ENCODE measurements at places on chromosomes 1 and 21.

DNA sequence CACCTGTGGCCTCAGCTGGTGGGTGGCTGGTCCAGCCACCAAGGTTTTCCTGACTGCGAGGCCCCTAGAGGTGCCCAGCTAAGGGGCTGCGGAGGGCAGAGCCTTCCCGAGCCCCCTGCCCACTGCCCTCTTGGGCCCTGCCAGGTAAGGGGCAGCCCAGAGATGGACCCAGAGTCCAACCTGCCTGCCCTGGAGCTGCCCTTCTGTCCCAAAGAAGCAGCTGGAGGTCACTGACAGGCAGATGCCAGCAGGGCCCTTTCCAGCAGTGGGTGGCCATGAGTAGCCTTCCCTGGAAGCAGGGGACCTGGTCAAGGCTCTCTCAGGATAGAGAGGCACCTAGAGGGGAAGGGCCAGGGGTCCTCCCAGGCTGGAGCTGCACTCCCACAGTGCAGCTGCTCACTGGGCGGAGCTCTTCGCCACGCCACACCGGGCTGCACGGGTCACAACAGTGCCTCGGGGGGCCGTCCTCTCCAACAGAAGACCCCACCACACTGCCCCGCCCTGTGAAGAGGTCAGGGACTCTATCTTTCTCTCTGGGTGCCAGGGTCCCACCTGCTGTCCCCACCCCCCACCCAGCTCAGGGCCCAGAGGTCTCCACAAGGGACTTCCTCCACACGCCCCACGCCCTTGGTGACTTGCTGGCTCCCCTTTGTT, 10.9 kb upstream of the GNB1 start:
- DNase-seq = no peak

DNA sequence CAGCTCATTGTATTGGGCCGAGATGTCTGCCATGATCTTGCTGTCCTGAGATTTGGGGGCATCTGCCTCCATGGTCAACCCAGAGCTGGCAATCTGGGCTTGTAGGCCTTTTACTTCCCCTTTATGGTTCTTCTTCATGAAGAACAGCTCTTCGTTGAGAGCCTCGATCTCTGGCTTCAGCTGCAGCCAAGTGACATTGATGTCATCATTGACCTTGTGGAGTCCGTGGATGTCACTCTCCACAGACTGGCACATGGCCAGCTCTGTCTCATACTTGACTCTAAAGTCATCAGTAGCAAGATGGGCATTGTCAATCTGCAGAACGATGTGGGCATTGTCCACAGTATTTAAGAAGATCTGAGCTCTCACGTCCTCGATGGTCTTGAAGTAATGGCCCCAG, 29.2 kb downstream of the RAP1A start:
- DNase-seq = no peak

DNA sequence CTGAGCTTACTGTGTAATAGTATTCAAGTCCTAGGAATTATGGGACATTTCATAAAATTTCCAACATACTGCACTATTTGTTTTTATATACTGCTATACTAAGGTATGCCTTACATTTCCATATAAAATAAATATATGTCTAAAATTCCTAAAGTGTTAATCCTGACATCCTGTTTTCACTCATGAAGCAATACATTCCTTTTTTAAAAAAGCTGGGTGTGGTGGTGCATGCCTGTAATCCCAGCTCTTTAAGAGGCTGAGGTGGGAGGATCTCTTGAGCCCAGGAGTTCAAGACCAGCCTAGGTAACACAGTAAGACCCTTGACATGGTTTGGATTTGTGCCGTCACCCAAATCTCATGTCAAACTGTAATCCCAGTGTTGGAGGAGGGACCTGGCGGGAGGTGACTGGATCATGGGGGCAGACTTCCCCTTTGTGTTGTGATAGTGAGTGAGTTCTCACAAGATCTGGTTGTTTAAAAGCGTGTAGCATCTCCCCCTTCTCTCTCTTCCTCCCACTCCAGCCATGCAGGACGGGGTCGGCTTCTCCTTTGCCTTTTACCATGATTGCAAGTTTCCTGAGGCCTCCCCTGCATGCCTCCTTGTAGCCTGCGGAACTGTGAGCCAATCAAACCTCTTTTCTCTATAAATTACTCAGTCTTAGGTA, 5.8 kb downstream of the CDC42BPA start:
- no peak for DNase-seq

- peak; percentile 52 for DNase-seq
These were observed 1.2 kb downstream of the SCAF4 start for GRCh38 chr21:31730712-31731055.

- peak; percentile 70 for DNase-seq
These were observed 7.0 kb upstream of the HEYL start for GRCh38 chr1:39646232-39647081.

DNA sequence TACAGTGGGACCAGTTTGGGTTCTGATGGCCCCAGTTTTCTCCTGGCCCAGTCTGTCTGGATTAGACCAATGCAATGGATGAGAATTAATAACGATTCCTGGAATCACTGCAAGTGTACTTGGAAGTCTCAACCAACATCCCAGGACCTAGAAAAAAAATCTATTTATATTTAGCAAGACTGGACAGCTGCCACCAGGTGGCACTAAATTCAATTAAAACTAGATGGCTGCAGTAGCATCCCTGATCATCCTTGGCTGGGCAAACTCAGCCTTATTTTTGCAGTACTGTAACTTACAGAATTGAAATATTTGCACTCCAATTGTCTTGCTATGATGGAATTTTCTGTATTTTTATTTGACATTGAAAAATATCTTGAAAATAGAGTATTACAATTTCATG, 165.7 kb downstream of the NCAM2 start:
- peak; percentile 81 for DNase-seq

- peak; percentile 19 for DNase-seq
These were observed 5.5 kb upstream of the TGFBR3 start for GRCh38 chr1:91891454-91891853.

DNA sequence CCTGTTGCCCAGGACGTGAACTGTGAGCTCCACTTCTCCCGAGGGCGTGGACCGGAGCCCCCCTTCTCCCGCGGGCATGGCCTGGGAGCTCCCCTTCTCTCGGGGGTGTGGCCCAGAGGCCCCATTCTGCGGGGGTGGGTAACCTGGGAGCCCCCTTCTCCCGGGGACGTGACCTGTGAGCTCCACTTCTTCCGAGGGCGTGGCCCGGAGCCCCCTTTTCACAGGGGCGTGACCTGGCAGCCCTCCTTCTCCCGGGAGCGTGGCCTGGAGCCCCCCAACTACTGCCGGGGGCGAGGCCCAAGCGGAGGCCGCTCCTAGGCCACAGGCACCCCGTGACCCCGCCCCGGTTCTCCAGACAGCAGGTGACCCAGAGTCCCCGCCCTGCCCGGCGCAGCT, 320 bp downstream of the C1orf174 start:
- peak; percentile 44 for DNase-seq

DNA sequence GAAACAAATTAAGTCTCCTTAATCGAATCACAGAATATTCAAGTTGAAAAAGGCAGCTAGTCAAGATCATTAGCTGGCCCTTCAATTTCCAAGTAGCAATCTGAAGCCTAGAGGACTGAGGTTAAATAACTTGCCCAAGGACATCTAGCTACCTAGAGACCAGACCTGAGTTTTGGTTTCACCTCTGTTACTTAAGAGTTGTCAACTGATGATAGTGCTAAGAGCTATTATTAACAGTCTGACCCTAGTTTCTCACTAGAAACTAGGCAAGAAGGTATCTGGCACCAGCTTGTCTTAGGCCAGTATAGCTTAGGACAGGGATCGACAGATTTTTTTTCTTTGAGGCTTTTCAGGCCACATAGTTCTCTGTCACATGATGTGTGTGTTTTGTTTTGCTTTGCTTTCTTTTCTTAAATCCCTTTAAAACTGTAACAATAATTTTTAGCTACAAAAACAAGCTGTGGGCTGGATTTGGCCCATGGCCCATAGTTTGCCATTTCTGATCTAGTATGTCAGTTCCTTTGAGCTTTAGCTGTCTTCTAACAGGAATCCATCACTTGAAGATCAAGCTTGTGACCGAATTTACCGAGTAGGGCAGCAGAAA, 23.2 kb downstream of the TRIM45 start:
- DNase-seq = no peak

DNA sequence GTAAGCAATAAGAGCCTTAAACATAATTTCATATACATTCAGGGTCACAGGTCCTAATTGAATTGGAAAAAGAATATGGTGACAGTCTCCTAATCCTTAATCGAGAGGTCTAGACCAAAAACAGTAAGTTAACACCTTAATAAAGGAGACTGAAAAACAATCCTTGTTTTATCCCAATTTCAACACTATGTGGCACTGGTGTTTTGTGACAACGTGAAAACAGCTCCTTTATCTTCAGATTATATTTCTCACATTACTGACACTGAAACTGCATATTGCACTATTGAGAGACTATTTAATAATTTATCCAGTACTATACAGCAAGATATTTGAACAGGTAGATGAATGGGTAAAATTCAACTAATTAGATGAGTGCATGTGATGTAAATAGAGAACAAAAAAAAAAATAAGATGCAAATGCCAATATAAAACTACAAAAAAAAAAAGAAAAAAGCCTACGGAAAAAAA, 34.1 kb downstream of the TP53BP2 start:
- DNase-seq = peak; percentile 61

DNA sequence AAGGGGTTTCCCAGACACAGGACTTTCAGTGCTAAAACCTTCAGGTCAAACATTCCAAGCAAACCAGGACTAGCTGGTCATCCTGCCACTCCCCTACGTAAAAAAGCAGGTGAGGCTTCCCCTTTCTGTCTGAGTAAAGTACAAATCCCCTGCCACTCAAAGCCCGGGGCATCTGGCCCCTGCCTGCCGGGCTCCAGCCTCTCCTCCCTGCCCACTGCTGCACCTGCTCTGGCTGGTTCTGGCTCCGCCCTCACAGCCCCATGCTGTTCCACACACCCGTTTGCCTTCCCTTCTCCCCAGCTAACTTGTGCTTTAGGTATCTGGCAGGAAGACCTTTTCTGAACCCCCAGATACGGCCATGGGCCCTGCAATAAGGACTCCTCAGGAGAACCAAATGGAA, 23.3 kb upstream of the S100A7 start:
- no peak for DNase-seq

DNA sequence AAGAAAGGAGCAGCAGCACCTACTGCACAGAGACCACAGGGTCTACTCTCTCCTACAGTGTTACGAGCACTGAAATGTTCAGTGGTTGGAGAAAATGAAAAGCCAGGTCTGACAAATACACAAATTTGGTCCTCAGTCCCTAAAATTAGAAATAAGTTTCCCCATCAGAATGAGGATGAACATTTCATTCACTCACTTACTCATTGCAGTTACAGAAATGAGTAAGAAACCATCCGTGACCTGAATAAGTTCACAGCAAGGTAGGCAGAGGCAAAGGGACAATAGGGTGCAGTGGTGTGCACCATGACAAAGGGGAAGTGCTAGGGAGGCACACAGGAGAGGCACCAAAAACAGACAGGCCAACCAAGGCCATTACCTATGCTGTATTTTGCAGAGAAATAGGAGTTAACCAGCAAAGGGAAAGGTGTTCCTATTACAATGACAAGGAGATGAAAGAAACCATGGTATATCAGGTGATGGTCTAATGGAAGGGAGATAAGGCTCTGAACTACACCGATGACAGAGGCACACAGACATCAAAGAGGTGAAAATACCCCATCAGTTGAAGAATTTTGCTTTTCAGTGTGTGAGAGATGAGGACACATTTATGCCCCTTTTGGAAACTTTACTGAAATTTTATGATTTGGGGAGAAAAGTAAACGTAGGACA, 29.4 kb downstream of the VAV3 start:
- DNase-seq = no peak

- no peak for DNase-seq
These were observed 462.7 kb upstream of the PKN2 start for GRCh38 chr1:88221411-88221810.

GRCh38 chr1:186443638-186444037, 17.3 kb downstream of the PDC start:
- DNase-seq = no peak

- DNase-seq = no peak
These were observed 72.3 kb downstream of the TNFSF4 start for GRCh38 chr1:173134800-173135199.

- DNase-seq = no peak
These were observed 2.5 kb downstream of the ETV3 start for GRCh38 chr1:157135646-157136045.

DNA sequence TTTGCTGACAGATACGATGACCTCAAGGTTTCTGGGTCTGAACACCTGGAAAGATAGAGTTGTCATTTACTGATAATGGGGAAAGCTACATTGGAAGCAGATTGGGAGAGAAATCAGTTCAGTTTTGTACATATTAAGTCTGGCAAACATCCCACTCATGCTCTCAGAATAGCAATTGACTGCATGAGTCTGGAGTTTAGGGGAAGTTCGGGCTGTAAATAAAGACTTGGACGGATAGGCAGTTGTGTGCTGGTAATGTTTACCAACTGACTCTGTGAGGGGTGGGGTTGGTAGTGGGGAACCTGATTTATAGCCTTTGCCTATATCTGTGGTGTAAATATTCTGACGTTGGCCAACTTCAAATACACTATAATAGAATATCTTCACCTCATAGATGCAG, 4.0 kb downstream of the H6PD start:
- no peak for DNase-seq

DNA sequence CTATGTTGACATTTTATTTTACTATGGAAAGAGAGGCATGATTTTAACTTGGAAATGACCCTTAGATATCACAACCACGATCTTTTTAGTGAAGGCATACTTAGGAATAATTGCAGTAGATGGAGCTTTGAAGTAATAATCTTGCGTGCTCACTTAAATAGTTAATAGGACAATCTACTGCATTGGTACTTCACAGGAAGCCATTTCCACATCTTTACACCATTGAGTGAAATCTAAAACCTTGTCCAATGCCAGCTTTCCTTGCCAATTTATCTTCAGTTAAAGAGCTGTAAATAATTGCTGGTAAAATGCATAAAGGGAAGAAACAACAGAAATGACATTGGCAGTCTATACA, 586.3 kb downstream of the ADGRL2 start:
- DNase-seq = no peak

DNA sequence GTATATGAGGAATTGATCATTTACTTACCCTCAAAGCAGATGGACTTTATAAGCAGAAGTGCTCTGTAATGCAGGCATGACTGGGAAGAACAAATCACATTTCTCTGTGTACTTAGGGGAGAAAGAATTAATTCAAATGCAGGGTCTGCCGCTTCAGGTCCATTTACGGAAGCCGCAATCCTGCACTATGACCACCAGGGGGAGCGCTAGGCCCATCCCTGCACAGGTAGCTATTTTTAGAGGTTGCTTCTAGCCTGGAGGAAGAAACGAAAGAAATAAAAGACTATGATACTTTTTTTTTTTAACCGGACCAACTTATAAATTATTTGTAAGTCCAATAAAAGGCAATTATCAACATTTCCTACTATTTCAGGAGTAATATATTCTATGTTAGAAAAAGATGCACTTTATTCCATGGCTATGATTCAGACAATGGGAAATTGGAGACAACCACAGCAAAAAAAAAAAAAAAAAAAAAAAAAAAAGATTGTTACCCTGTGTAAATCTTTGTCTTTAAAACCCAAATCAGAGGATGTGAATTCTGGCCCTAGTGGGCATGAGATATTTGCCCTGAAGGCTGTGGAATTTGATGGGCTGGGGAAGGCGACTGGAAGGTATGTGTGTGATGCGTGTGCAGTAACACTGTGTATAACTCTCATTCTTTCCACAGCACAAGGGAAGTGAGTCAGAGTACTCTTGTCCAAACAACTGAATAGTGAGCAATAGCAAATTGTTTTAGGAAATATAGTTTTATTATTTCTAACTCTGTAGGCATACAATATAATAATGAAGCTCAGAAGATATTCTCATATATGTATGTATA, 12.9 kb upstream of the FYB2 start:
- DNase-seq = peak; percentile 86

- peak; percentile 36 for DNase-seq
These were observed 86.6 kb downstream of the PTBP2 start for GRCh38 chr1:96808191-96808590.

- DNase-seq = no peak
These were observed 1019.6 kb downstream of the PLA2G4A start for GRCh38 chr1:187848321-187848720.
